Activated T-cell treated with anti-CD3 and anti-CD28 coated beads for 24 hours (primary cell): ENCODE measurements at places on chromosomes 7 and 10.

GRCh38 chr7:123876557-123877256 is 31.7 kb downstream of the HYAL4 start:
- no peak for DNase-seq

DNA sequence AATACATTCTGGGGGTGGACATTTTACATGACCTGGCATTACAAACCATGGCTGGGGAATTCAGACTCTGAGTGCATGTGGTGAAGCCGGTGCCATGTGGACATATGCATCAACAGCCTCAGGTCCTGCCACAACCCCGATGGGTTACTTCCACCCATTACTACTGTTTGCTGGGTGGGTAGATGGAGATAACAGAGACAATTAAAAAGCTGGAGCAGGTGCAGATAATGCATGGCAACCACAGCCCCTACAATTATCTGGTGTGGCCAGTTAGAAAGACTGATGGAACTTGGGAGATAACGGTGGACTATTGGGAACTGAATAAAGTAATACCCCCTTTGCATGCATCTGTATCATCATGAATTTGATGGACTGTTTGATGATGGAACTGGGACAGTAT is 21.6 kb upstream of the ADAMTS14 start:
- no peak for DNase-seq

GRCh38 chr7:38398725-38399321 is 125.4 kb upstream of the TARP start:
- peak; percentile 23 for DNase-seq

GRCh38 chr7:153152801-153153422 is 393.4 kb downstream of the ACTR3B start:
- no peak for DNase-seq

DNA sequence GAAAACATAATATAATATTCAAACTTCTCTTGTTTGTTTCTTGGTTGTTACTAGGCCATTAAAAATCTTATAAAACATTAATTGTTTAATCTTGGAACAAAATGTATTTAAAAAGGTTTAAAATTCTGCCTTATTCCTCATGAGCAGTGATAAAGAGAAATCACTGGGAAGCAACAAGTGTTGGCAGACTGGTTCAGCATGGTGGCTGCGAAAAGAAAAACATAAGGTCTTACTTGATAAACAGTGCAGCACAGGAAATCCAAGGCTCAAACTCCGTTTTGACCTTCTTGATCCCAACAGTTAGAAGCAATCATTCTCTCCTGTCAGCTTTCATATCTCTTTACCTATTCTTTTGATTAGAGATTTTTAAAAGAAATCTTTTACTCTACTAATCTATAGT is 530.8 kb downstream of the CNTNAP2 start:
- no peak for DNase-seq

DNA sequence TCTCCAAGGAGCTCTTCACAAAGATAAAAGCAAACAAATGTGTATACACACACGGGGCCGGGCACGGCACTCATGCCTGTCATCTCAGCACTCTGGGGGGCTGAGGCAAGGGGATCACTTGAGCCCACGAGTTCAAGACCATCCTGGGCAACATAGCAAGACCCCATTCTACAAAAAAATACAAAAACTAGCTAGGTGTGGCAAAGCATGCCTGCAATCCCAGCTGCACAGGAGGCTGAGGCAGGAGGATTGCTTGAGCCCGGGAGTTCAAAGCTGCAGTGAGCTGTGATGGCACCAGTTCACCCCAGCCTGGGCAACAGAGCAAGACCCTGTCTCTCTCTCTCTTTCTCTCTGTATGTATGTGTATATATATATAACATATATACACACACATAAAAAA is 22.3 kb downstream of the TTYH3 start:
- no peak for DNase-seq

GRCh38 chr10:130455791-130456190 is 319.6 kb downstream of the GLRX3 start:
- no peak for DNase-seq

DNA sequence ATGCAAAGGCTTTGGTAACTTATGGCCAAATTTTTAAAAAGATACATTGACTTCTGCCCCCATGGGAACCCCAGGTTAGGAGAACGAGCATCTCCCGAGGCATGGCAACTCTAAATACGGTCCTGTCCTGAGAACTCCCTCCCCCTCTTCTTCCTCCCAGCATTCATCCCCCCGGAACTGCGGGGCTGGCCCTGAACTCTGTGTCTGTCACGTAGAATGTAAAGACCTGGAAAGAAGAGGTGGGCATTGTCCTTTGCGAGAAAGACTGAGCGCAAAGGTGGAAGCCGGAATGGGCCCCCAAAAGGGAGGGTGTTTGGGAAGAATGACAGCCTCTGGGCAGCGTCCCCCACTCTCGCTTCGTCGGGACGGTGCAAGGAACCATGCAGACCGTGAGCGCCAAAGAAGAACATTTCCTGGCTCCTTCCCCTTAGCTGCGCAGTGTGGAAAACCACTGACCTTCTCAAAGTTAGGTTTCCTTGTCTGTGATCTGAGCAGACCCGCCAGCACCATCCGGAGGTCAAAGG is 21.0 kb downstream of the SHH start:
- no peak for DNase-seq
